T-helper 2 cell (primary cell): ENCODE measurements at places on chromosomes 4 and X.

DNA sequence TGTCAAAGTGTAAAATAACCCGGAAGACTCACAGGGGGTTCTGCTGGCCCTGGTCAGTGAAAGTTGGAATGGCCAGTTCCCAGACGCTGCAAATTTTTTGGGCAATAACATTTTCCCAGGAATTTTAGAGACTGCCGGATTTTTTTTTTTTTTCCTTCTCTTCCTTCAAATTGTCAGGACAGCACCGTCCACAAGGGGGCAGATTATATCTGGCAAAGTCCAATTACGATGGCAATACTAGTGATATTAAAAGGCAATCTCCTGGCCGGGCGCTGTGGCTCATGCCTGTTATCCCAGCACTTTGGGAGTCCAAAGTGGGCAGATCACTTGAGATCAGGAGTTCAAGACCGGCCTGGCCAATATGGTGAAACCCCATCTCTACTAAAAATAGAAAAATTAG lies 20.5 kb downstream of the SLC25A5 start:
- DNase-seq, result peak; percentile 26

DNA sequence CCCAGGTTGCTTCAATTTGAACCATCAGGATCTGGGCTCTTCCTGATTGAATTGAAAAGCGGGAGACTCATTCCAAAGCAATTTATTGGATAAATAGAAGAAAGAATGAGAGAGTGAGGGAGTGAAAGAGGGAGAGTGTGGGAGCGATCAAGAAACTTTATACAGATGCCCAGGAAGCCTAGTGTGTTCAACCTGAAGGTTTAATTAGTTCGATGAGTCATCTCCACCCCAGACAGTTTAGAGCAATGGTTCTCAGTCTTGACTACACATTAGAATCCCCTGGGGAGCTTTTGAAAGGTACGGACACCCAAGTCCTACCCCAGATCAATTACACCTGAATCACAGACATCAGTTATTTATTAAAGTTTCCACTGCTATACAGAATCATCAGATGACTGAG lies 61.5 kb downstream of the GEMIN8 start:
- no peak for DNase-seq

DNA sequence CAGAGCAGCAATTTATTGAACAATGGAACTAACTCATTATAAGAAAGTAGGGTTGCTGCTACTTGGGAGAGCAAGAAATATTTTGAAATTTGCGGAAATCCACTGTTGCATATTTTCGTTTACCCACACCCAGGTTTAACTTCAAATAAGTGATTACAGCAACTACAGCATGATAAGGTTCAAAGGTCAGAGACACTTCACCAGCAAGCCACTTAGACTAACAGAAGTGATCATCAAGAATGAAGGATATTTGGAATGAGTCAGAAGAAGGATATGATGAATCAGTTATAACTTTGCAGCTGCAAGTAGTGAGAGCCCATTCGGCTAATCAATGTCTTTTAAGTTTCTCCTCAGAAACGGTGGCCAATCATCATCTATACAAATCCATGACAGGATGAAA lies 199.3 kb downstream of the TMA16 start:
- DNase-seq, result no peak

GRCh38 chr4:2789351-2789750 lies 3.5 kb upstream of the SH3BP2 start:
- no peak for DNase-seq

- DNase-seq, result no peak
Observed at GRCh38 chr4:150256841-150257730, 178.8 kb downstream of the DCLK2 start.

DNA sequence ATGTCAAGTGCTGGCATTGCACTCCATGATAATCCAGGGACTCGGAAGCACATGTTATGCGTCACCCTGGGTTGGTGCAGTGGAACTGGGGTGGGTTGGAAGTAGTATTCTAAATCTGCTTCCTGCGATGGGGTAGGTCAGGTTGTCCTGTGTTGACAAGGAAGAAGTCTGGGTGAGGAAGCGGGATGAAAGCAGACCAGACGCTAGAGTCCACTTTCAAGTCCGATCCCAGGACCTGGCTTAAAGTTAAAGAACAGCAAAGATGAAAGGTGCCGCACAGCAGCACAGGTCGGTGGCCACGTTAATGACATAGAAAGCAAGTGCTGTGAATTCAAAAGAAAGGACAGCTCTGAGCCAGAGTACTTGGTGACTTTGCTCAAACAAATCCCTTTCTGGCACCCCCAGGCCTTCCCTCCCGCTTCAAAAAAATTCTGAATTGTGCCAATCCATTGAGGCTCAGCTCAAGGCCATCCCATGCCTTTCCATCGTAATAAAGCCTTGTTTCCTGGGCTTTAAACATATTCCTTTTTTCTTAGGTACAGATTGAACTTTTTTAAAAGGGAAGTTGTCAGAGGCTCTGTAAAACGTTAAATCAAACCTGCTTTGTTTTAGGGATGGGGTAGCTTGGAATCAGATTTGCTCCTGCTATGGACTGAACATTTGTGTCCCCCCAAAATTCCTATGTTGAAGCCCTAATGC lies 117.7 kb downstream of the PTTG2 start:
- no peak for DNase-seq

DNA sequence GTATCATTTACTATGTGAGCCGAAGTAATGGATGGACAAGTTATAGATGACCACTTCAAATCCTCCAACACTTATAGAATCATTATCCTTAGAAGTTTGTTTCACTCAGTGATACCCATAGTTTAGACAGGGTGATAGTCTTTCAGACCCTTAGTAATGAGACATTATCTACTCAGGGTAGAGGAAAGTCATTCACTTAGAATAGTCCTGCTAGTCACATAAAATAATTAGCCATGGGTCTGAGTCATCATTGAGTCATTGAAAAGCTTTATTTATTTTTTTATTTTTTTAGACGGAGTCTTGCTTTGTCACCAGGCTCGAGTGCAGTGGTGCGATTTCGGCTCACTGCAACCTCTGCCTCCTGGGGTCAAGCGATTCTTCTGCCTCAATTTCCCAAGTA lies 321.7 kb upstream of the FSTL5 start:
- no peak for DNase-seq

GRCh38 chr4:36532670-36533379 lies 251.4 kb downstream of the DTHD1 start:
- DNase-seq, result no peak

- no peak for DNase-seq
Observed at GRCh38 chrX:30572004-30572403, 5.6 kb downstream of the TASL start.

DNA sequence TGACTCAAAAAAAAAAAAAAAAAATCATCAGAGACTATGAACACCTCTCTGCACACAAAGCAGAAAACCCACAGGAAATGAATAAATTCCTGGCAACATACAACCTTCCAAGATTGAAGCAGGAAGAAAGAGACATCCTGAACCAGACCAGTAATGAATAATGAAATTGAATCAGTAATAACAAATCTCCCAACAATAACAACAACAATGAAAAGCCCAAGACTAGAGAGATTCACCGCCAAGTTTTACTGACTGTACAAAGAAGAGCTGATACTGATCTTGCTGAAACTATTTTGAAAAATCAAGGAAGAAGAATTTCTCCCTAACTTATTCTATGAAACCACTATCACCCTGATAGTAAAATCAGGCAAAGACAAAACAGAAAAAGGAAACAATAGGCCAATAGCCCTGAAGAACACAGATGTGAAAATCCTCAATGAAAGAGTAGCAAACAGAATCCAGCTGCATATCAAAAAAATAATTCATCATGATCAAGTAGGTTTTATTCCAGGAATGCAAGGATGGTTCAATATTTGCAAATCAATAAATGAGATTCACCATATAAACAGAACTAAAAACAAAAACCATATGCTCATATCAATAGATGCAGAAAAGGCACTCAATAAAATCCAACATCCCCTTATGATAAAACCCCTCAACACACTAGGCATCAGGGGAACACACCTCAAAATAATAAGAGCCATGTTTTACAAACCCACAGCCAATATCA lies 31.0 kb upstream of the PLK4 start:
- no peak for DNase-seq

DNA sequence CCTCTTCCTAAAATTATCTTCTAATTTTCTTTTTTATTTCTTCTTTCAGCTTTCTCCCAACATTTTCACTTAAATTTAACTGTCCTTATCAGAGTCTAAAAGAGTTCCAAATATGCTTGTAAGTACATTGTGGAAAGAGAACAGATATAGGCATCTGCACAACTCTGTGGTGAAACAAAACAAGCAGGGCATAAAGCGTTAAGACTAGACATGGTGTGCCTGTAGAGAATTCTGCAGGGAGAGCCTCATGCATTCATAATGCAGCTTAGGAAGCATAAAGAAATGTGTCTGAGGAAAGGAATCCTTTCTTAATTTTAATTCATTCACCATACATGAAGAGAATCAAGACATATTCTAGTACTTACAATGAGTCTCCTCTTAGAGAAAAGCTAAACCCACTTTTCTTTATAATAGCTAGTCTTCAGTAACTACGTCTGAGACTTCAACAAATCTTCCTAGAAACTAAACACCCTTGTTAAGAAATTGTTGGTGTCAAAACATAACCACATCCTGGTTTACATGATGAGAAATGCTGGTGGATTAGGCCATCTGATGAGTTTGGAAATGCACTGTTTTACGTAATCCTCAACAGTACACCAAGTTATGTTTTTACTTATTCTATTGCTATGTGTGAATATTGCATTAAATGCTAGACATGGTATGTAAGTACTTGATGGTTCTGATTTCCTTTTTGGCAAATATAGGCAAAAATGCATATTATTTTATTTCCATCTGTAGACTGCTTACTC lies 307.8 kb upstream of the GIMD1 start:
- DNase-seq, result no peak

DNA sequence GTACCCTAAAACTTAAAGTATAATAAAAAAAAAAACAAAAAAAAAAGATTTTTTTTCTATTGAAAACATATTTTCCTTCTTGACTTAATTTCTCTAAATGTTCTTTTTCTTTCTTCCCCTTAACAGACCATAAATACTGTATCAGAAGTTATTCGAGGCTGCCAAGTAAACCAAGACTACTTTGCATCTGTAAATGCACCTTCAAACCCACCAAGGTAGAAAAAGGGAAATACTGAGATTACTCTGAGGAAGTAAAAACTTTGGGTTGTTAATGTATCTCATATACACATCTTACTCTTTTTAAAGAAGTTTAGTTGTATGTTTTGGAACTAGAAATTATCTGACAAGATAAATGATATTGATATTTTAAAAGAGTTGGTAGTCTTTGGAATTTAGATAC lies 65.6 kb downstream of the USO1 start:
- DNase-seq, result no peak

GRCh38 chr4:131526686-131527085 lies 1622.4 kb upstream of the PCDH10 start:
- DNase-seq, result no peak

GRCh38 chr4:145446184-145446583 lies 35.5 kb upstream of the SMAD1 start:
- DNase-seq, result no peak
